SJSA1 (cell line): ENCODE measurements at places on chromosomes 3 and 15. TPM values are rescaled to one million over a fixed set of nuclear protein-coding genes. Genes with fewer than 3 reads are reported as not detected.

DNA sequence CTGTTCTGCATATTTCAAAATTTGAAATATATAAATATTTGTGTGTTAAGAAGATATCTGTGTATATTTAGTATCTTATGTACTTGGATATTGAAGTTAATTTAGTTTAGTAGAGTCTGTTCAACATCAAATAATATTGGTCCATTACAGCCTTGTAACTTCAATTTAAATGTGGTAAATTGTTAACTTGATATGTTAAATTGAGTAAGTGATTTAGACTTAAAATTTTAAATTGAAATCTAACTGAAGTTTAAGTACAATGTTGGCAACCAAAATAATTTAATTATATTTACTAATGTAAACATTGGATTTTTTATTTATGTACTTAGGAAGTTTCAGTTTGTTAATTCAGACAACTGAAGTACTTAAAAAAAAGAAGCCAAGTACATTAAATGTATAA is 343.9 kb upstream of the DNAJC19 start:
- H3K4me1 ChIP-seq, result no peaks in the 10 kb centered on the region
- no peak overlapping the region for H3K27ac ChIP-seq
- H3K4me3 ChIP-seq, result no peak overlapping the region

DNA sequence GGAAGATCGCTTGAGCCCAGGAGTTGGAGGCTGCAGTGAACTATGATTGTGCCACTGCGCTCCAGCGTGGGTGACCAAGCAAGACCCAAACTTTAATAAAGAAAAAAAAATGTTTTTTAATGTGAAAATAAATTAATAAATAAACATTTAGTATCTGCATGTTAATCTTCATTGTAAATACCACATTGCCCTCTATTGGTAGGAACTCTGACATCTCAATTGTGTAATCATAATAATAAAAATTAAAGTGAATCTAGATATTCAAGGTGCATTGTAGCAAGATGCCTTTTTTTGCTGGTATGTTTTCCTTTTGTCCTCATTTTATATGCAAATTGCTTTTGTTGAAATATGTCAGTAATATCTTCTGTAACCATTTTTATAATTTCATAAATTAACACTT is 95.0 kb upstream of the LIMD1 start:
- no peaks in the 10 kb centered on the region for H3K4me1 ChIP-seq
- peak; percentile 20 for DNase-seq
- H3K27me3 ChIP-seq, result no peaks in the 10 kb centered on the region
- H3K36me3 ChIP-seq, result peaks cover 8% of the 10 kb centered on the region; the same call in 1 of the 2 replicates
- no peak overlapping the region for H3K4me3 ChIP-seq

DNA sequence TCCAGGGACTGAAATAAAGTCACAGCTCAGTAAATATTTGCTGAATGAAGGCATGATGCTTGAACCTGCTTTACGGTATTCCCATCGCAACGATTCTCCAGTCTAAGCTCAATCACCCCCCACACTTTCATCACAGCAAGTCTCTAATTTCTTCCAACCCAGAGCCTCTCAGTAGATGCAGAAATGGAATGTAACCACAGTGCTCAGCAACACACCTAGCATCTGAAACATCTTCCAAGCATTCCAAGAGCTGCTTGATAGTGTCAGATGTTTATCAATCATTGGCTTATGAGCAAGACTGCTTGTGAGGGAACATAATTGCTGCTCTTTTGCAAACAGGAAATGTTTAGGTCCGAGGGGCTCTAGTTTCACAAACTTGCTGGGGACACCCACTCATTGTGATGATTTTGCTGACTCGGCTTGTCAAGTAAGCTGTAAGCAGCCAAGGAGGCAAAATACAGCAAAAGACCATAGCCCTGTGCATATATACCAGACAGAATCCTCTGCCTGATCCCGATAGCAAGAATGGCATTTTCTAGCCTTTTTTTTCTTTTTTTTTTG is 751.2 kb downstream of the NR2F2 start:
- no peak overlapping the region for H3K27ac ChIP-seq
- no peak overlapping the region for H3K4me3 ChIP-seq
- no peaks in the 10 kb centered on the region for H3K4me1 ChIP-seq
- no peaks in the 10 kb centered on the region for H3K27me3 ChIP-seq
- H3K36me3 ChIP-seq, result no peaks in the 10 kb centered on the region

DNA sequence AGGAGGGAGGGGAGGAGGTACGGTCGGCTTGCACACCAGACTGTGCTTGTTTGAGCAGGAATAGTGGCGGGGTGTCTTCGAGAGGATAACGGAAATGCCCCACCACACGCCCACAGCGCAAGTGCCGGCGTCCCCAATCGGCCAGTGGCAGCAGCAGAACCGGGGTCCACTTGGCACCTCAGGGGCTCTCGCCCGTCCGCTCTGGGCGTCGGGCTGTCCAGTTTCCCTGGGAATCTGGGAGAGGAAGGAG is 53.7 kb downstream of the CCDC54 start:
- H3K4me3 ChIP-seq, result peak overlapping the region; percentile 71
- no peaks in the 10 kb centered on the region for H3K36me3 ChIP-seq
- DNase-seq, result no peak
- peaks cover 24% of the 10 kb centered on the region for H3K4me1 ChIP-seq

DNA sequence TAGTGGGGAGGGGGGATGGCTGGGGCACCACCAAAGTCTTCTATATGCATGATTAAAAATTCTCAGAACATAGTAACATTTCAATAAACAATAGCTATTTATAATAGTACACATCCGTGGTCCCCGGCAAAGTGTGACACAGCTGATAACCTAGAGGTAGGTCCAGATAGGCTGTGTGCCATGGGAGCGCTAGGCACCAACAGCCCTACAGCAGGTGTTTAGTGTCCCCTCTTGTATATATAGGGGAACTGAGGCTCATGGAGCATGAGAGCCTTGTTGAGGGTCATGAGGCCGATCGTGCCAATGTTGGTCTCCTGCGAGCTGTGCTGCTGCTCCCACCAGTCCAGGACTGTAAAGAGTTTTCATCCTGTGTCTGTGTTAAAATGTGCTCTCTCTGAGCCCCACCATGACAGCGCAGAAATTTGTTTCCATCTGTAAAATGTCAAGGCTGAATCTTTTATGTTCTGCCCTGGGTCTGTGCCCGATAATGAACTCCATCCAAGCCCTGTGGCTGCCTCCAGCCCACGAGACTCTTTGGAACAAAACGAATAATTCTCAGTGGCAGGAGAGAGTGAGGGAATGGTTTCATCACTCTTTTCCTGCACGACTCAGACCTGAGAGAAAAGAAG is 14.5 kb downstream of the TMEM158 start:
- DNase-seq, result no peak
- no peak overlapping the region for H3K4me3 ChIP-seq
- peaks cover 22% of the 10 kb centered on the region for H3K4me1 ChIP-seq
- no peaks in the 10 kb centered on the region for H3K36me3 ChIP-seq
- H3K27me3 ChIP-seq, result no peaks in the 10 kb centered on the region

The LMCD1 gene
- 6.0 and 15.6 TPM in 2 replicates for total RNA-seq

The MNS1 gene
- total RNA-seq, result 8.4 and 10.1 TPM in 2 replicates

The CLDN11 gene
- 0.66 and 1.7 TPM in 2 replicates for total RNA-seq

The STXBP5L gene
- total RNA-seq, result 0.03 TPM in 1 of 2 replicates, not detected in the other

The CILP gene
- total RNA-seq, result not detected in 2 replicates
